Right lobe of liver (tissue), 6 donors: ENCODE measurements at places on chromosomes 5 and 9.

DNA sequence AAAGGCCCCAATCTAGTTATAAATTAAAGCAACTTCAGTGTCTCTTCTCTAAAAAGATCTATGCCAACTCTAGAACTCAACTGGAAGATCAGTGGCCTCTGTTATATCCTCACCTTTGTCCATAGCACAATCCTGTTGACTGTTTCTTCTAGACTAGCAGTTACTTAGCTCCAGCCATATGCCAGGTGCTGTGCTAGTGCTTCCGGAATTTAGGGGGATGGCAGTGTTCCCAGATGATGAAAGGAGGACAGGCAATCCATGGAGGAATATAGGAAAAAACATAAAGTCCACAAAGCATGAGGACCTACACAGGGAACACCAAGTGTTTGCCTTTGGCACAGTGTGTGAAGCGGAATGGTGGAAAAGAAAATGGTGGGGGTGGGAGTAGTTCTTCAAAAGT, 214.3 kb downstream of the MAPKAP1 start:
- no peak for DNase-seq

DNA sequence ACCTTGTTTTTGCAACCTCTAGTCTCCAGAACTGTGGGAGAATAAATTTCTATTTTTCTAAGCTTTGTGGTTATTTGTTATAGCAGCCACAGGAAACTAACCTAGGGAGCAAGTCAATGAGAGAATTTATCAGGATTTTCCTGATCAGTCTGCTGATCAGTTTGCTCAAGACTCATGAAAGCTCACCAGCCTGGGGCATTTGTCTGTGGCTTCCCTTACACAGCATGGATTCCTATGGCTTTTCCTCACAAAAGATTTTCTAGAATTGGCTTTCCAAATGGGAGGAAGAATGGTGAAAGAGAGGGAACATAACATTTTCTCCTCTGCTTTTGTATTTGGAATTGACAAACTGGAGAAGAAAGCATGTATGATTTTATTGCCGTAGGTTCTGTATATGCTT, 20.2 kb downstream of the ARRDC3 start:
- DNase-seq = no peak

DNA sequence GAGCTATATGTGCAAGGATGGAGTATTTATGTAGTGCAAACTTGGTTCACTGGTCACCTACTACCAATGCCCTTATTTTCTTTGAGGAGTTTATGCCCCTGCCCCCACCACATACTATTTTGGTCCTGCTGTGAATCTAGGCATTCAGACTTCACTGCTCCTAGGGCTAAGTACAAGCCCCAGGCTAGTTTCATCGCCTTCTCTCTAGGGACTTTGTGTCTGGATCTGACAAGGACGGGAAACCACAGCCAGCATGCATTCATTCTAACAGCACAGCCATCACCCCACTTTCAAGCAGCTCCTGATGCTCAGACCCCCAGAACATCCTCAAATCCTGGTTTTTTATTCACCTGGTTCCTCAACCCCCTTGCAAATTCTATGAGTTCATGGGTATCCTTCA, 56.8 kb downstream of the DRD1 start:
- DNase-seq = no peak

DNA sequence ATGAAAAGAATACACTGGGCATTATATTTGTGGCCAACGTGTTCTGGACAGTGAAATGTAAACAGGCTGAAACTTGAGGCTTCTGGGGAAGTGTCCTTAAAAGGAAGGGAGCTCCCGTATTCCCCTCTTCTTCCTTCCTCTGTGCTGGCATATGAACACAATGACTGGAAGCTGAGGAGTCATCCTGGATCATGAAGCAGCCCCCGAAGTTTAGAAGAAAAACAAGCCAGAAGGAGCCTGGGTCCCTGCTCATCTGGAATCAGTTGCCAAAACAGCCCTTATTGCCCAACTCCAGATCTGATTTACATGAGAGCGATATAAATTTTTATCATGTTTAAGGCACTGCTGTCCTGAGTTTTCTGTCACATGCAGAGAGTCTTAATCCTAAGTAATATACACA, 65.4 kb upstream of the SLC1A1 start:
- DNase-seq = no peak

DNA sequence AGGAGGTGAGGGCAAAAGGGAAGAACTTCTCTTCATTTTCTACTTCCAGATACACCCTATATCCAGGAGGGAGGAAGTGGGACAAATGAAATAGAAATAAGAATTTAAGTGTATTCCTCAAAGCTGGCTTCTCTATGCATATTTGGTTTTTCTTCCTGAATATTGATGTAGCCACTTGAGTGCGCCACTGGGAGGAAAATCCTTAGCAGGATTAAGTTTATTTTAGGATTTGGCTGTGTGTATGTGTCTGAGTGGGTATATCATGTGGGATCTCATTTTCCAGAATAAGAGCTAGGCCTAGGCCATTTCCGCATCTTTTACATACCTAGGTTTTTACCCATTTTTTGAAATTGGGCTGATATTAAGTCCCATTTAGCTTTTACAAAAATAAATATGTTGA, 42.5 kb downstream of the MAP1B start:
- DNase-seq = no peak

DNA sequence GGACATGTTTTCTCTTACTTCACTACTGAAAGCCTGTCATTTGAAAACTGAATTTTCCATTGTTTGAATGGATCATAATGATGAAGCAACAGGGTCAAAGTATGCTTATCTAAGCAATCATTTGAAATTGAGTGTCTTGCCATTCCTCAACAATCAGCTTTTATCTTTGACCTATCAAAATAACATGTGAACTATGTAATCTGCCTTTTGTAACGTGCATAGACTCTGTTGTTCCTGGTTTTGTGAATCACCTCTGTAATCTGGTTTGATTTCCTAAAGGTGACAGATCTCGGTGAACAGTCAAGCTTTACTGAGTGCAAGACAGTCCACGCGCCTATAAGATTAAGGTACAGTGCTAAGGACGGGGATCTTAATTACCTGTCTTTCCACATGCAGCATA, 3.3 kb downstream of the MEF2C start:
- no peak for DNase-seq

- DNase-seq = no peak
These were observed 78.4 kb downstream of the SREK1 start for GRCh38 chr5:66222455-66222854.

DNA sequence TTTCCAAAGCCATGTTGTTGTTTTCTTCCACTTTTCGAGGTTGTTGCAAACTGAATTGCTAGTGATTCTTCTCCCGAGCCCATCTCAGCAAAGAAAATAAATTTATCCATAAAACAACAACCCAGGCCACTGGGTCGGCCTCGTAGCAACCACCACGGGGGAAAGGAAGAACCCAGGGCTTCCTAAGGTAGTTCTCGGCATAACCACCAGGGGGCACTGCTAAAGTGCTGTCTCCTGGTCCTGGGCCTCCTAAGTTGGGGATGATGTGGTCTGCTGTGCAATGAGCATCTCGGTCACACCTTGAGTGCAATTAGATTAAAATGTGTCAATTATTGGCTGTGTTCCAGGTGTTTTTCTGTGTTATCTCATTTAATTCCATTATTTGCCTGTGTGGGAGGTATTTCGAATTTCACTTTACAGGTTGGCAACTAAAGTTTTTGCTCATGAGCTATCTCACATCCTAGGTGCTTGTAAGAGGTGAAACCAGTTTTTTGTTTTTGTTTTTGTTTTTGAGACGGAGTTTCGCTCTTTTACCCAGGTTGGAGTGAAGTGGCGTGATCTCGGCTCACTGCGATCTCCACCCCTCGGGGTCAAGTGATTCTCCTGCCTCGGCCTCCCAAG, 102.8 kb upstream of the DAP start:
- DNase-seq = peak; percentile 55

GRCh38 chr5:125198270-125198974, 452.0 kb upstream of the ZNF608 start:
- peak; percentile 58 for DNase-seq

DNA sequence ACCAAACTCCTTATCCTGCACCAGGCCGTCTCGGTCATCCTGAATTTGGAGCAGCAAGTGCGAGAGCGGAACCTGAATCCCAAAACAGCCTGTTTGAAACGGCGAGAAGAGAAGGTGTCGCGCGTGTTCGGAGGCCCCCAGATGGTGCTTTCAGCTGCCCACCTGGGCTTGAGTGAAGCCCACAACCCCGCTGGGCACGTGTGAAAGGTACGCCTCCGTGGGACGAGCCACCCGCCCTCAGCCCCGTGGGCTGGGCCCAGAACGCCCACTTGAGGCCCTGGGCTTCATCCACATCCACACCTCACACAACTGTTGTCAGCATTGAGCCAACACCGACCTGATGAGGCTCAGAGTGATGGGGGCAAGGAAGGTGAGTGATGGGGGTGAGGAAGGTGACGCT, 72.8 kb downstream of the INSL6 start:
- DNase-seq = peak; percentile 37

DNA sequence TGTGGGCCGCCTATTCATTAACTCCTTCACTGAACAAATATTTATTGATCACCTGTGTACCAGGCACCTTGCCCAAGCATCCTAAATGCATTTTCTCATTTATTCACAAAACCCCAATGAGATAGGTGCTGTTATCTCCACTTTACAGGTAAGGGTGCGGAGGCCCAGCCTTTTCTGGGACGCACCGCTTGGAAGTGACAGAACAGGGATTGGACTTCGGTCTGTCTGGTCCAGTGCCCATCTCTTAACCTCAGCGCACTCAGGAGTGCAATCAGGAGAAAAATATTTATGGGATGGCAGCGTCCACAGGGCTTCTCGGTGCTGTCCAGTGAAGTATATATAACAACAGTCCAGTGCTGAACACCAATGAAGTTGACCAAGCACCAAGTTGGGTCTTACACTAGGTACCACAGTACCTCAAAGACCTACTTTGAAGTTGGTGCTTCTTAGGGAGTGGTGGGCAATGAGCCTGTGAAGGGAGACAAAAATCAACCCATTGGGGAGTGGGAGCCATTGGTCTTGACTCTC, 18.9 kb upstream of the GARNL3 start:
- peak; percentile 64 for DNase-seq

DNA sequence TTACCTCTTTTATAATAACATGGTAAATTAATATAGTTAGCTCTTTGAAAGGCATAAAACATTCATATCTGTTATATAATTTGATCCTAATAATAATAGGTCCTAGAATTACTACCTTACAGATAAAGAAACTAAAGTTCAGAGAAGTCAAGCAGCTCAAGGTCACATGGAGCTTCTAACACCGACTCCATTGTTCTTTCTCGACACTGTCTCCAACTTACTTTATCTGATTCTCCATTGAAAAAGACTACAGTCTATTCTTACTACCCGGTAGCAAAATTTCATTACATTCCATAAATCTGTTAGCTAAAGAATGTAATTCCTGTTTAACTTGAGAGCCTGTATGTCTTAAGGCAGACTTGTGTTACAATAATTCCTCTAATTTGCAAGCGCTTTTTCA, 96.3 kb upstream of the TMEM161B start:
- no peak for DNase-seq

- no peak for DNase-seq
These were observed 213.9 kb downstream of the PBX3 start for GRCh38 chr9:125961072-125961471.

- no peak for DNase-seq
These were observed 118.4 kb upstream of the KCNN2 start for GRCh38 chr5:114243281-114243971.

GRCh38 chr5:78327761-78328510, 32.5 kb upstream of the SCAMP1 start:
- no peak for DNase-seq

DNA sequence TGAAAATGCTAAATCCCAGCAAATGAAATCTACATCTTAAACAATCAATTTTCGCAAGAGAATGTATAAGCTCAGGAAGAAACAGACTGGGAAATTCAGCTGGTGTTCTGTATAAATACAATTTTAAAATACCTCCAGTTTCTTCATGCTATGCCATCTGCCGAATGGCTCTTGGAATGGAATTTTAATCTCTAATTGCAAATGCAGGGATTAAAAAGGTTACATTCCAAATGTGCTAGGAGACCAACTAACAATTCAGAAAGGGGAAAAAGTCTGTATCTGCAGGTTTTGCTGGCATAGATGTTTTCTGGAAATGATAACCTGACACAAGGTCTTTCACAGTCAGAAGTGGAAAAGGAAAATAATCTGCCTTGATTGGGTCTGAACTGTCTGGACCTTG, 379.7 kb downstream of the MAT2B start:
- DNase-seq = no peak

- no peak for DNase-seq
These were observed 35.7 kb upstream of the PPP1R26 start for GRCh38 chr9:135443797-135444425.

DNA sequence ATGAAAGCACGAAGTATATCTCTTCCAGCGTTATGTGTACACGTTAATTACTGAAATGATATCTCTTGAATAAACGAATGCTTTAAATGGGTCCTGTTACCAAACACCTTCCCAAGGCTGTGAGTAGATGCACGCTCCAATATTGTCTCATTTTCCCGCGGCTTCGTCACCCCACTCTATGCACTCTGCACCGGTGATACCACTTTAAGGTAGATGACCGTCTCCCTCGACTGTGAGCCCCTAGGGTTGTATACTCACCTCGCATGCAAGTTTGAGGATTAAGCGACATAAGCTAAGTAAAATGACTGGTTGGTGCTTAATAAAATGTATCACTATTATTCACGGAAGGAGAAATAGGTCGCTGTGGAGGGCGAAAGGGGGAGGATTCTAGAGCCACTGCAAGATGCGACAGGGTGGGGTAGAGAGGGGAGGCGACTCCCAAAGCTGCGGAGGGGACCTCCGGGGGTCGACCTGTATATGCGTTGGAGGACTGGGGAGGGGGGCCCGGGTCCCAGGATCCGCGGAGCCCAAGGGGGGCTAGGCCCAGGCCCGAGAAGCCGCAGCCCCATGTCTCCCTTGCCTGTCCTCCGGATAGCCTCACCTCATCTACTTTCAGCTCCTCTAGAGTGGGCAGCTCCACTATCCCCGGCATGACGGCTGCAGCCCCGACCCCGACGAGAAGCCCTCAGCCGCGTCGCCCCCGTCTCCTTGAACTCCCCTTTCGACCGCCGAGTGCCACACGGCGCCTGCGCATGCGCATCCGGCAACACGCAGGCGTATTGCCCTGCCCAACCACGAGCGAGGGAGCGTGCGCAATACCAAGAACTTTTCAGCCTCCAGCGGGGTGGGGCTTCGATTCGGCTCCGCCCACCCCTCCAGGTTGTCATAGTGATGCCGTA, at the start of the genes MORN5 and NDUFA8:
Gene MORN5 (plus strand): TSS at position 883 of the 899 bp plus-strand sequence. CDS start 65 bp downstream, outside the sequence.
Gene NDUFA8 (minus strand): TSS at position 754 of the 899 bp plus-strand sequence. CDS start 102 bp downstream, at position 652.
- peak; percentile 96 for DNase-seq

DNA sequence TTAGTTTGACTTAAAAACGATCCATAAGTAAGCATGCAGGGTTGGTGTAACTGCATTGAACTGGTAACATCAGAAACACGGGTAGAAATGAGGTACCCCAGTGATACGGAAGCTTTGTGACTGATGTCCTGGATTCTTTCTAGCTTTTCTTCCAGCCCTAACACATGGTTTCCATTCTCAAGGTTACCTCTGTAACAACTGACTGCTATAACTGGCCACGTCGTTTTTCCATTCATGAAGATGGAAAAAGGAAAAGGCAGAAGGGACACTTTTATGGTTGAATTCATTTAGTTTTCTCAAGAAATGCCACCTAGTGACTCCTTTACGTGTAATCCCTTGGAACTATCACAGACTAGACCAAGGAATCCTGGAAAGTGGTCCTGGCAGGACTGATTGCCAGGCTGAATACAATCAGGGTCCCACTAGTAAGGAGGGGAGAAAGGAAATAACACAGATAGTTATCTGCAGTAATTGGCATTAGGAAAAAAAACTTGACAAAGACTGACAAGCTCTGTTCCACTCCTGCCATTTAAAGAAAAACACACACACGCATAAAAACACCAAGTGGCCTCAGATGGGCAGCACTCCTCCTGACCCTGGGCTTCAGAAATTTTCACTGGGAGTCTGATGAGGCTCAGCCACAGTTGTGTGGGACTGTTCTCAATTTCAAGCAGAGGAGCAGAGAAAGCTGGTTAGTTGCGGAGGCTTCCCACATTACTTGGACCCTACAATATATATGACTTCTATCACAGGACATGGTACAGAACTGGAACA, 77.5 kb upstream of the ZNF169 start:
- DNase-seq = no peak
